Mesenteric fat pad (tissue), 1 donor: ENCODE measurements at places on chromosomes 3 and 15. TPM values are rescaled to one million over a fixed set of nuclear protein-coding genes. Genes with fewer than 3 reads are reported as not detected.
A peak's percentile ranks its signal among the peaks of the same experiment; 100 is the strongest.

Gene ADGRG7
- not detected for total RNA-seq

Gene CFAP100
- total RNA-seq, result not detected

Gene GPR15
- not detected for total RNA-seq

Gene CHRNA3
- not detected for total RNA-seq

Gene WDR49
- 0.64 TPM for total RNA-seq

Gene THPO
- total RNA-seq, result 1.1 TPM

Gene CPNE4
- not detected for total RNA-seq

Gene VPS33B
- 13.4 TPM for total RNA-seq

Gene ERICH6
- total RNA-seq, result 0.29 TPM

Gene MELTF
- total RNA-seq, result 28.2 TPM

Gene MNS1
- 0.77 TPM for total RNA-seq

Gene CIP2A
- total RNA-seq, result 2.1 TPM

Gene CFAP20DC
- total RNA-seq, result not detected

Gene ITPKA
- 0.16 TPM for total RNA-seq

- DNase-seq, result peak; percentile 68
These were observed 35.8 kb downstream of the HCN4 start for GRCh38 chr15:73333001-73333400.

GRCh38 chr3:143155756-143156155 is 36.2 kb downstream of the CHST2 start:
- no peak for DNase-seq

- no peak for DNase-seq
These were observed 174.2 kb upstream of the SLC2A2 start for GRCh38 chr3:171200750-171201088.

DNA sequence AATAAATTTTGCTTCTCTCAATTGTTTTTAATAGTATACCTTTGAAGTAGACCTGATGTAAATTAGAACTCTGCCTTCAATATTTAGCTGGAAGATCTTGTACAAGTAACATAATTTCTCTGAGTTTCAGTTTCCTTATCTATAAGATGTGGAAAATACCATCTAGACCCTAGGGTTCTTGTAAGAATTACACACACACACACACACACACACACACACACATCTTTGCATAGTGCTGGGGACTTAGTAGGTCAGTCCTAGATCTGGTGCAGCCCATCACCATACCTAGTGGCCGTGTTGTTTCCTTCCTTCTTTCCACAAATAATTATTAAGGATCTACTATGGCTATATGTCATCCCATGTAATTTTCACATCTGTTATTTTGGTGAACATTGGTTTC is 11.0 kb downstream of the TRAT1 start:
- DNase-seq, result no peak

GRCh38 chr3:61871644-61872043 is 310.3 kb downstream of the PTPRG start:
- DNase-seq, result no peak

- DNase-seq, result peak; percentile 57
These were observed 112.8 kb upstream of the TLE3 start for GRCh38 chr15:70210528-70210927.

GRCh38 chr3:184039414-184039813 is 7.9 kb downstream of the HTR3D start:
- no peak for DNase-seq

GRCh38 chr15:43529587-43530345 is 12.4 kb downstream of the MAP1A start:
- peak; percentile 62 for DNase-seq

DNA sequence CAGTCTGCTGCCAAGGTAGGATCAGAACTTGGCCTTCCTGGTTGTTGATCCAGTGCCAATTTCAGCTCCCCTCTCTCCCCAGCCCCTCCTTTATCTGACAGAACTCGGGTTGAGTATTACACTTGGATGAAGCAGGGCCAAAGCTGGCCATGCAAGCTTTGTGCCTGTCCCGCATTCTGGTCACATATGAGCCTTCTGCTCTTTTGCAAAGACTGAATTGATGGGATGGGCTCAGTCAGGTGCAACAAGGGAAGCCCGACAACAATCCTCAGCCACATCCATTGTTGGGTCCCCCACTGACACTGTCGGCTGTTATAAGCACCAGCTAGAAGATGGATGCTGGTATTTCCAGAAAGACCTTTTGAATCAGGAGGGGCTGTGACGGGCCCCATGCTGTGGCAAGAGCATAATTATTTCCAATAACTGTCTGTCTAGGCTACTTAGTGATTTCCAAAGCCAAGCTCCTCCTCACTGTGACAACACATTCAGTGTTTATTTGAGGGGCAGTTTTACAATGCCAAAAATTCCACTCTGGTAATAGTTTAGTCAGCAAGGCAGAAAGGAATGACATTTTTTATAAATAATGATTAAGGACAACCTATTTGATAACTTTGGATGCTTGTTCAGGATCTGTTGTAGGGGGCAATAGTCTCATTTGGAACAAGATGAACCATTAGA is 146.8 kb upstream of the FRMD4B start:
- DNase-seq, result no peak

- DNase-seq, result no peak
These were observed 174.5 kb downstream of the CACNA1D start for GRCh38 chr3:53668872-53669271.

- DNase-seq, result no peak
These were observed 23.8 kb upstream of the TCF12 start for GRCh38 chr15:56894601-56895000.

GRCh38 chr3:30502742-30503073 is 103.7 kb upstream of the TGFBR2 start:
- no peak for DNase-seq

DNA sequence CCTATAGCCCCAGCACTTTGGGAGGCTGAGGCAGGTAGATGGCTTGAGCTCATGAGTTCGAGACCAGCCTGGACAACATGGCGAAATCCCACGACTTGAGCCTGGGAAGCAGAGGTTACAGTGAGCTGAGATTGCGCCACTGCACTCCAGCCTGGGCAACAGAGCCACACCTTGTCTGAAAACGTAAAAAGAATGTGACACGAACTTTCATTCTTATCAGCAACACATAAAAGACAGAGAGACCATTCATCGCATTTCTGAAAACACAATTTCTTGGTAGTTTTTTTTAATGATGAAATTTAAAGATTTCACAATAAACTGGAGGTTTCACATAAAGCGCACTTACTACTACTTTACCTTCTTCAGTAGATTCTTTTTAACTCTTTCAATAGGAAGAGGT is 18.4 kb downstream of the HLTF start:
- DNase-seq, result no peak

GRCh38 chr3:194296454-194297263 is 54.5 kb downstream of the CPN2 start:
- DNase-seq, result peak; percentile 89

DNA sequence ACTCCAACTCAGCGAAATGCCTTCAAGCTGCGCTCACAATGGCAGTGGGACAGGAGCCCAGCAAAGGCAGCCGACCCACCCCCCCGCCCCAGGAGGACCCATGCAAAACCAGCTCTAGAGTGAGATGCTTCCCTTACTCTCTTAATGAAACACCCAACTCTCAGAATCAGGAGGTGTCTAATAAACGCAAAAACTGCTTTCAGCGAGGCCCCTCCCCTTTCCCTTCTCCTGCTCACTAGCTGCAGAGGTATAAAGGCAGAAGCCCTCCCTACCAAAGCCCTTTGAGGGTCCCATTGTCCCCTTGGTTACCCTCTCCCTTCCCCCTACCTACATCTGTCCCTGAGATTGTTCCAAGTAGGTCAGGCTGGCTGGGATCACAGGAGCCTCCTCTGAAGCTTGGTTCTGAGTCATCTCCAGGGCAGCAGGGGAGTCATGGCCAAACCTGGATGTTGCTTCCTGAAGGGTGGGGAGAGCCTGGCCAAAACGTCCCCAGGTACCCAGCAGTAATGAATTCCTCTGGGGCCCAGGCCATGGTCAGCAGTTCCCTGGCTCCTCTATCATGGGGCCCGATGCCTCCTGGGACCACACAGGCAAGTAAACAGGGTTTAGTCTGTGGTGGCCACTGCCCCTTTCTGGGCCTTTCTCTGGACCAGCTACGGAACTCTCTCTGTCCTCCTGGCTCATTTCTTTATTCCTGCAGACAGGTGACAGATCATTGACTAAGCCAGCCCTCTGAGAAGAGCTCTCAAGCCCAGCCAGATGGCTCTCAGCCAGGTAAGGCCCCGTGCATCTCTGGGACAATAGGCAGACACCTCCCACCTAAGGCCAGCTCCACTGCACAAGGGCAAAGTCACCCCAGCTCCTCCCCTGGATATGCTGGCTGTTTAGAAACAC is 8.6 kb downstream of the KLHL25 start:
- no peak for DNase-seq

DNA sequence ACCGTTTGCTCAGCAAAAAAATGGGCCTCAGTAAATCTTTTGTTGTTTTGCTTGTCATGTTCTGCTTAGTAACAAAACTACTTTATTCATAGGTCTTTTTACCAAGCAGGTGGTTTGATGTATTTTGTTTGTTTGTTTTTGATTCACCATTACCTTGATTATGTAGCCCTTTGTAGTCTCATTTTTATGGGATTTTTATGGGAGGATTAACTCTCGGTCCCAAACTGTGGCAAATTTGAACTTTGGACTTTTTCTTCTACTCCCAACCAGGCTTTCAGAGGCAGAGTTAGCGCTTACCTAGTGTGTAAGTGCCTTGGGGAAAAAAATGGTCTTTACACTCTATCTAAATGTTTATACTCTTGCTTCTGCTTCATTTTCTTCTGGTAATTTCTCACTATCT is 276.7 kb upstream of the POU1F1 start:
- no peak for DNase-seq

DNA sequence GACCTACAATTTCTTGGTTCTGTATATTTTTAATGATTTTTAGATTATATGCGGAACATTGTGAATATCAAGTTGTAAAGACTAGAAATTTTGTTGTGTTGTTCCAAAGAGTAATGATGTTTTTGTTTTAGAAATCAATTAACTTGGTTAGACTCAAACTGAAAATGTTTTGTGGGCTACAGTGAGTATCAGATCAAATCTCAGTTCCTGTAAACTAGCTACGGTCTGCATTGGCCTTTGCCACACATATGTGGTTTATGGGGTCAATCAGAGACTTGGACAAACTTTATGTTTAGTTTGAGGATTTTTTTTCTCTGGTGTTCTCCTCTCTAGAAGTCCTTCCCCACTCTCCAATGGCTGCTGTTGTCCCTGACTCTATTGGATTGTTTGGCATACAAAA is 308.0 kb upstream of the THRB start:
- DNase-seq, result no peak

DNA sequence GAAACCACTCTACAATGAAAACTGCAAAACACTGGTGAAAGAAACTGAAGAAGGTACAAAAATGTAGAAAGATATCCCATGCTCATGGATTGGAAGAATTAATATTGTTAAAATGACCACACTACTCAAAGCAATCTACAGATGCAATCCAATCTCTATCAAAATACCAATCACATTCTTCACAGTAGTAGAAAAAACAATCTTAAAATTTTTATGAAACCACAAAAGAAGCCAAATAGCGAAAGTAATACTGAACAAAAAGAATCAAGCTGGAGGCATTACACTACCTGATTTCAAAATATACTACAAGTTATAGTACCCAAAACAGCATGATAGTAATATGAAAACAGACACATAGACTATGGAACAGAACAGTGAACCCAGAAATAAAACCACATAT is 36.9 kb downstream of the TXNRD3 start:
- no peak for DNase-seq

- DNase-seq, result no peak
These were observed 85.2 kb upstream of the POMGNT2 start for GRCh38 chr3:43191116-43191515.

DNA sequence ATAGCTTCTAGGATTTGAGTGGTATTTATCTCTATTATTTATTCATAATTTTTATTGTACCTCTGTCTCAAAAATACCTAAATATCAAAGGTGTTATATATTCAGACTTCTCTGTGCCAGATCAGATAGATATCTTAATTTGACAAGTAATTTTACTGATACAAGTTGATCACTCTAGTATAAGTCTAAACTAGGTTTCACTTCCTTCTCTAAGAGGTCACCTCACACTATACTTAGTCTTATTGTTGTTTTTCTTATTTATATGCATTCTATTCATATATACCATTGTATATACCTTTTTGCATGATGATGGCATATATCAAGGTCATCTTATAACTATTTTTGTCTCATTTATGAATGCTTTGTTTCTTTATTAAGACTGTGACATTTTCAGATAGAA is 26.4 kb upstream of the HGD start:
- DNase-seq, result no peak

DNA sequence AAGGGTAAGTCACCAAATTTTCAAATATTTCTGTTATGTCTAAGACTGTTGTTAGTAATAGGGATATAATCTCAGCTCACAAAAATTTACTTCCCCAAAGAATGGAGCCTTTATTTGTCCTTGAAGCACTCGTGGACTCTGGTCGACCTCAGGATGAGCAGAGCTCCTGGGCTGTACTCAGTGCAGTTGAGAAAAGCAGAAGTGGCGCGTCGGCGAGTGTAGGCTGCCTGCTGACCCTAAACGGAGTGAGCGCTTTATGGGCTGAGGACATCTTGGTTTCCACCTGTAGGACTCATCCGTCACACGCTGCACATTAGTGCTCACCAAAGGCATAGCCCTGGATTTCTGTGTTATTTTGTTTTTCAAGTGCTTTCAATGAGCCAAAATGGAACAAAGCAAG is 11.0 kb downstream of the GABRA5 start:
- no peak for DNase-seq

- DNase-seq, result no peak
These were observed 60.9 kb downstream of the ASB7 start for GRCh38 chr15:100663086-100663914.

- no peak for DNase-seq
These were observed 19.0 kb upstream of the PARP14 start for GRCh38 chr3:122661633-122662032.

GRCh38 chr15:64637412-64637811 is 138.0 kb downstream of the RBPMS2 start:
- DNase-seq, result no peak
